ENCODE measurements at places on chromosomes 2 and 18.

DNA sequence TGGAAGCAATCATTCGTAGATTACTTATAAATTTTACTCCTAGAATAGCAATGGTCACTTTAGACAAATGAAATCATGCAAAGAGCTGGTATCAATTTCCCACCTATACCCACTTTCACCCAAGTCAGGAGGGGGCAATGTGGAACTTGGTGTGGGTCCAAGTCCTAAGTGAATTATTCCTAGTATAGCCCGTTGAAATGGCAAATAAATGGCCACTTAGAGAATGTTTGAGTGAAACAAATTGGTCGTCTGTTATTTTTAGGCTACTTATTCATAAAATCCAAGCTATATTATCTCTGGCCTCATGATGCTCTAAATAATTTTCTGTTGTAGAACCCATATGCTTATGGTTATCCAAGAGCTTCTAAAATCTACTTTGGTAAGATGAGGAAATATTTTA lies 98.1 kb downstream of the MYO3B start:
- no peak for DNase-seq

DNA sequence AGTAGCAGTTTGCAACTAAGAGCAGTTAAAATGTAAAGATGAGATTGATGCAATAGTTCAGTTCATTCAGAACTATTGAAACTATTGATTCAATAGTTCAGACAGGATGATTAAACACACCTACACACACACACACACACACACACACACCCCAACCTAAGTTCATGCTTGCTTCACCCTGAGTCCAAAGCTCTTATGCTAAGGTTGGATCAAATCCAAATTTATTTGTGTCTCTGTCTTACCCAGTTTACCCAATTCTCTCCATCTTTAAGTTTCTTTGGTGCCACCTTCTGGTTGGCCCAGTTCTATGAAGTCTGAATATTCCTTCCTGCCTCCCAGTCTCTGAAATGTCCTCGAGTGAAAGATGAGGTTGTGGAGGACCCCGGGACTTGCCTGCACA lies 5.1 kb downstream of the SERPINB8 start:
- no peak for DNase-seq

DNA sequence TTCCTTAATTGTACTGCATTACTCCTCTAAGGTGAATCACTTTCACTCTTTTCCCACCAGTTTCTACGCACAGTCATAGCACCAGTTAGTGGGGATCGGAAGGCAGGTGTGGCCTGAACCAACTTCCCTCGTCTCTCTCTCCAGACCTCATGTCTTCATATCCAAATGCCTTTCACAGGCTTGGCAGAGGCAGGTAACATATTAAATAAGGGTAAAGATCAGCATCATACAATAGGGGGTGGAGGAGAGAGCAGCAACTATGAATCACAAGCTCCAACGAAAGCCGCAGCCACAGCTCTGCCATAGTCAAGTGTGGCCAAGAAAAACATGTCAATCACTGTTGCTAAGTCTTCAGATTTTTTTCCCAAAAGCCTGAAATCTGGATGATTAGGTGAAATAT lies 40.3 kb downstream of the AP1S3 start:
- no peak for DNase-seq

GRCh38 chr2:65537651-65538385 lies 105.4 kb upstream of the SPRED2 start:
- no peak for DNase-seq

GRCh38 chr2:42754021-42754775 lies 9.7 kb downstream of the OXER1 start:
- no peak for DNase-seq

- DNase-seq = no peak
Observed at GRCh38 chr2:773256-774160, 96.3 kb upstream of the TMEM18 start.

DNA sequence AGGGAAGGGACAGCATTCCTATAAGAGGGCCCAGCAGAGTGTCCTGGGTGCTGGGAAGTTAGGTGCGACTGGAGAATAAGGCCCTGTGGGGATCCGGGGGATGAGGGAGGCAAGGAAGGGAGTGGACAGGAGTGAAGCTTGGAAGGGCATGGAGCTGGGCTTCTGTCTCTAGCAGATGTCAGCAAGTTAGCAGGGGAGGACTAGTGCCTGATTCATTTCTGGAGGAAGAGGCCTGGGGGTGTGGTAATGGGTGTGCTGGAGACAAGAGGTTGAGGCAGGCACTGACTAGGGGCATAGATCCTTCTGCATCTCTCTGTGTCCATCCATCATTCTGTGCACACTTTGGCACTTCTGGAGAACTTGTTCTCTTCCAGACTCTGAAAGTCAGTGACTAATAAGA lies 134.7 kb downstream of the ACOXL start:
- no peak for DNase-seq

DNA sequence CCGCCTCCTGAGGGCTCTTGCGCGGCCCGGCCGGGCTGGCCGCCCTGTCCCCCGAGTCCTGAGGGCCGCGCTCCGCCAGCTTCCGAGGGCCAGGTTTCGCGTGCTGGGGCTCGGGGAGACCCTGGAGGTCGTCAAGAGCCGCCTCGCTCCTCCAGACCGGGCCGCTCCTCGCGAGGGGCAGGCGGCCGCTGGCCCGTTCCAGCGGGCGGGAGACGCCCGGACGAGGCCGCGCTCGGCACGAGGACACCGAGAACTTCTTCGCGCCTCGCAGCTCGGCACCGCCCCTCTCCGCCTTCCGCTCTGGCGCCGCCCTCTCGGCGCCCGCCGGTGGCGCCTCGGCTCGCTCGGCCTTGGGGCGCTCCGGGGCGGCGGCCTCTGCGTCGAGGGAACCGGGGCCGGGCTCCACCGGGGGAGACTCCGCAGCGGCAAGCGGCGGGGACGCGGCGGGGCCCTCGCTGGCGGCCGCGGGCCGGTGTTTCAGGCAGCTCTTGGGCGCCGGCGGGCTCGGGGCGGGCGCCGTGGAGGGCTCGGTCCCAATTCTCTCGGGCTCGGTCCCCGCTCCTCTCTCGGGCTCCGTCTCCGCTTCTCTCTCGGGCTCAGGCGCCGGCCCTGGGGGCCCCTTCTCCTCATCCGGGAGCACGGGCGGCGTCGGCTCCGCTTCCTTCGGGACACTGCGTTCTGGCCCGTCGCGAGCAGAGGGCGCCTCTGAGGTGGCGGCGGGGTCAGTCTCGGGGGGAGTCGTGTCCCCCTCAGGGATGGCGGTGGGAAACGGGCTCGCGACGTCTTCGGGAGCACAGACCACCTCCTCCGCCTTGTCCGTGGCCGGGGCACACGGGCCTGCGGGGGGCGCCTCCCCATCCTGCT lies 91.6 kb upstream of the MGAT4A start:
- DNase-seq = peak; percentile 20

- DNase-seq = no peak
Observed at GRCh38 chr2:69026026-69026425, 13.0 kb downstream of the ANTXR1 start.

- DNase-seq = no peak
Observed at GRCh38 chr2:149860276-149860921, 272.8 kb upstream of the MMADHC start.

DNA sequence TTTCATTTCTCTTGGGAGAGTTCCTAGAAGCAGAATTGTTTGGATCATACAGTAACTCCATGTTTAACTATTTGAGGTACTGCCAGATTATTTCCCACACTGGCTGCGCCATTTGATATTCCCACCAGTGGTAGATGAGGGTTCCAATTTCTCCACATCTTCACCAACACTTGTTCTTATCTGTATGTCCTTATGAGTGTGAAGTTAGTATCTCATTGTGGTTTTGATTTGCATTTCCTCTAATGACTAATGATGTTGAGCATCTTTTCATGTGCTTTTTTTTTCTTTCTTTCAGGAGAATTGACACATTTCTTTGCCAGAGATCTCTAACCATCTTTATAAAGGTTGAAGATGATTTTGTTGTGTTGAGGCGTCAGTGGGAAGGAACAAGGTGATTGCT lies 4.1 kb upstream of the MGAT5 start:
- DNase-seq = no peak

GRCh38 chr2:238142382-238143205 lies 4.1 kb downstream of the KLHL30 start:
- DNase-seq = no peak

- no peak for DNase-seq
Observed at GRCh38 chr18:13532406-13533075, 193.8 kb downstream of the FAM210A start.

DNA sequence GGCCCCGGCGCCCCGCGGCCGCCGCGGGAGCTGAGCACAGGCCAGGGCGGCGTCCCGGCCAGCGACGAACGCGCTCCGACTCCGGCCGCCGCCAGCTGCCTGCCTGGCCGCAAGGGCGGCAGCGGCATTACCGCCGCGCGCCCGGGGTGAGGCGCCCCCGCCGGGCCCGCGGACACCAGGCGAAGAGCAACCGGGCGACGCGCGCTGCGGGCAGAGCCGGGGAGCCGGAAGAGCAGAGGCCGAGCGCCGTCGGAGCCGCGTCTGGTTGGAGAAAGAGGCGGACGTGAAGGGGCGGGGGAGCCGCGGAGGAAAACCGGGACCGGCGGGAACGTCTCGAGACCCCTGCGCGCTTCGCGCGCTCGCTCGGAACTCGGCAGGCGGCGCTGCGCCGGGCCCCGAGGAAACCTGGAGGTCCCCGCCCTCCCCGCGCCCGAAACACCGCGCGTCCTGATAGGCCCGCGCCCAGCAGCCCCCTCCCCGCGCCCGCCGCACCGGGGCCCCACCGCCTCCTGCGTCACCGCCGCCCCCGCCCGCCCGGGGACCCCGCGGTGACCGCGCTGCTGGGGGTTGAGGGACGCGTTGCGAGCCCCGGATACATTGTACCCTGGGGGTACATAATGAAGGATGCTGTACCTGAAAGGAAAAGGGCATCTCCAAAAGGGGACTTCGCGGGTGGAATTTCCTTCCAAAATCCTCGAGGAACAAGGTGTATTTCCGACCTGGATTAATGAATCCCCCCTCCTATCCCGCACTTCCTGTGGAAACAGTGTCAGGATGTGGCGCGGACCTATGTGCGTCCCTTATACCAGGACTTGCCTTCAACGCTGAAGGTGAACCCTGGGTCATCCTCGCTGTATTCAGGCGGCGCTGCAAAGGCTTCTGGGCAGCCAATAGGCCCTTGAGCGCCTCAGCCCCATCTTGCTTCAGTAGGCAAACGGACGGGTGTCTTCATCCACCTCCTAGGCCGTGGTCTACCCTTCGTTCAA lies 1.0 kb upstream of the B4GALT6 start:
- DNase-seq = no peak

DNA sequence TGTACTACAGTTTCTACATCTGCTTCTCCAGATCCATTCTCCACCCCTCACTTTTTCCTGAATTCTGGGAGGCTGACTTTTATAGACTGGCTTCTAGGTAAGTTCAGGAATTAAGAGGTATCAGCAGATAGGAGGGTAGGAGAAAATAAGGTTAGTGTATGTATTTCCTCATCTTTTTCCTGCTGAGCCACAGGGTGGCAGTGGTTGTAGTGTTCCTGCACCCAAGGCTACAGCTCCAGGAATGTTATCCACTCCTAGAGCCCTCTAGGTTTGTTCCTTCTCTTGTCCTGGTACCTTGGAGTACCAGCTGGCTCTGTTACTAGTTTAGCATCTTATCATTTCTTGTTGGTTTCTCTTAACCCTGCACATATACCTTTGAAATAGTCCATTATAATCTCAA lies 40.7 kb upstream of the C2orf66 start:
- no peak for DNase-seq
